ENCODE measurements at places on chromosomes 5 and 9. TPM values are rescaled to one million over a fixed set of nuclear protein-coding genes. Genes with fewer than 3 reads are reported as not detected.

Gene DMRT3
- total RNA-seq = not detected

Gene HTR1A
- not detected for total RNA-seq

Gene NACC2
- total RNA-seq = 37.0 TPM

DNA sequence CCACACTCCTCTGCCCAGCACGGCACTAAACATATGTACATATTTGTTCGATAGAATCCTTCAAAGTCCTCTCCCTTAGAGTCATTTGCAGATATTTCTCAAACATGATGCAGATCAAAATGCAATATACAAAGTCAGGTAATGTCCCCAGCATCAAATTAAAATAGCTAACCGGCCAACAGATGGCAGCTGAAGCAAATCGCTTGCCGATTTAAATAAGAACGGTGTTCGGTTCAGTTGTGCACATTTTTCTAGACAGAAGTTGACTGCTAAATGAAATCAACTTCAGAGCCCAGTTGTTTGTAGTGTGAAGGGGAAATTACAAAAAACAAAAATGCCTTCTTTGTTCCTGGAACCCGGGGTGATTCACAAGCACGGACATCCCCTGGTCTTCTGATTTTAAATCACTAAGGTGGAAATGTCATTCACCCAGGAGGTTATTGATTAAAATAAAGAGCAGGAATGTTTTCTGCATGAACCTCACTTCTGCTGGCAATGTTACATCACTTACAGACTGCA, 219.2 kb downstream of the EBF1 start:
- DNase-seq = no peak

GRCh38 chr5:176658817-176659511, 11.7 kb downstream of the TSPAN17 start:
- no peak for DNase-seq

GRCh38 chr9:105871540-105871939, 177.2 kb downstream of the TMEM38B start:
- no peak for DNase-seq

DNA sequence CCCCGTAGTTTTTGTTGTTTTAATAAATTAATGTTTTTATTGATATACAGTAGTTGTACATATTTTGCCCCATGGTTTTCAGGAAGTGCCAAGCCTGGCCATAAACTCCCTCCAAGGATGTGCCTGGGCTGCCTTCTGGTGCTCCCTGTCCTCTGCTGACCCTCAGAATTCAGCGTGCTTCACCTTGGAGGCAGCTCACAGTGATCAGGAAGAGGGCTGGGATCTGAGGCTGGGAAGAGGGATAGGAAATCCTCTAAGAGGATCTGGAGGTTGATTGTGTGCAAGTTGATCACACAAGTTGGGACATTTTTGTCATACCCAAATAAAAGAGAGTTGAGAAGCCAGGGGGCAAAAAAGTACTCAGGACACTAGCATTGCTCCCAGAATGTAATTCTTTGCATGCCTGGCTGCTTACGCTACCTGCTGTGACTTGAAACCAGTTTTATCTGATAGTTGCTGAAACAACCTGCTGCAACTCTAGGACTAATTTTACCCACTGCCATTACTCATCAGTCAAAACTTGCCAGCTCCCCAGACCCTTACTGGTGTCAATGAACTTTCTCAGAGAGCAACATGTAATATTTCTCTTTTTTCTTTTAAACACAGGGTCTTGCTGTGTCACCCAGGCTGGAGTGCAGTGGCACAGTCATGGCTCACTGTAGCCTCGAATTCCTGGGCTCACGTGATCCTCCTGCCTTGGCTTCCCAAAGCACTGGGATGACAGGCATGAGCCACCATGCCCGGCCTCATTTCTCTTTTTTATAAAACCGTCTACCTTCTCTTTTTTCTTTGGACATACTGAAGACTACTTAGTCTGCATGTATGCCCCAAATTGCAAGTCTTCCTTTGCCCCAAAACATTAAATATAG, 29.0 kb downstream of the PDE6A start:
- no peak for DNase-seq

- no peak for DNase-seq
These were observed 149.7 kb downstream of the ENC1 start for GRCh38 chr5:74490814-74491213.

DNA sequence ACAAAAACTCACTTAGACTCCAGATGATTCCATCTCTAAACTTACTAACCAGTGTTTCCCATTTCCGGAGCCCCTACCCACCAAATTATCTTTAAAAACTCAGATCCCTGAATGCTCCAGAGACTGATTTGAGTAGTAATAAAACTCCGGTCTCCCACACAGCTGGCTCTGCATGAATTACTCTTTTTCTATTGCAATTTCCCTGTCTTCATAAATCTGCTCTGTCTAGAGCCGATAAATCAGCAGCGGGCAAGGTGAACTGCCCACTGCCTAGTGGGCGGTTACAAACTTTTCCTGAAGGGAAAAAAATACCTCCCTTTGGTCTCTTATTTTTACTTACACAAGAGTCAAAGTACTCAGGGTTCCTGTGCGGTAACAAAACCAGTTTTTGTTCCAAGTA, 624.4 kb upstream of the RORB start:
- DNase-seq = no peak

DNA sequence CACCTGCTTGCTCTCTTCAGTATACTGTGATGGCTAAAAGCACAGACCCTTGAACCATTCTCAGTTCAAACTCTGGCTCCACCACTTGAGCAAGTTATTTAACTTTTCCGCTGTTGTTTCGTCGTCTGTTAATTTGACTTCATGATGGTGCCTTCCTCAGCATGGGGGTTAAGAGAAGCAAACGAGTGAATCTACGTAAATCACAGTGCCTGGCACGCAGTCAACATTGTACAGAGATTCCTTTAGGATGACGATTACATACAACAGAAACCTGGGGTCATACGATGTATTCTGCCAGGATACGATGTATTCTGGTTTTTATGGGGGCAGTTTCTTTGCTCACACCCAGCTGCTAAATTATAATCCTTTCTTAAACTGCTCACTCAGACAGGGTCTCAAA, 515.6 kb downstream of the CCDC171 start:
- DNase-seq = no peak

DNA sequence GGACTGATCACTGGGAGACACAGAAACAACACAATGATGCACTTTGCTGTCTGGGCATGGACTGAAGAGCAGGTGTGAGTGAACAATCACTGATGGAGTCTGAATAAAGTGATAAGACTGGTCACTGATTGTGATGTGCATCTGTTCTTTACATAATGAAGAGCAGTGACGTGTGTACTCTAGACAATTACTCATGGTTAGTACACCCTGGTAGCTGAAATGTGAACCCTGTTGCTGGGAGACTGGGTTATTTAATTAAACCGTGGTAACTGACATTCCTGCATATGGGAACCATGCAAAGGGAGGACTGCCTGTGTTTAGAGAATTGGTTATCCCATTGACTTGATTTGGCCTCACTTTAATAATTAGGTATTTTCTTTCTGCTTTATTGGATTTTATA, 202.9 kb downstream of the NR2F1-AS1 start:
- DNase-seq = no peak

All from Right ventricle myocardium inferior (tissue), 1 donor.